ENCODE measurements at places on chromosomes 3 and 15. TPM values are rescaled to one million over a fixed set of nuclear protein-coding genes. Genes with fewer than 3 reads are reported as not detected.

GRCh38 chr15:59553879-59554735 is 57.5 kb upstream of the GCNT3 start:
- DNase-seq: no peak

DNA sequence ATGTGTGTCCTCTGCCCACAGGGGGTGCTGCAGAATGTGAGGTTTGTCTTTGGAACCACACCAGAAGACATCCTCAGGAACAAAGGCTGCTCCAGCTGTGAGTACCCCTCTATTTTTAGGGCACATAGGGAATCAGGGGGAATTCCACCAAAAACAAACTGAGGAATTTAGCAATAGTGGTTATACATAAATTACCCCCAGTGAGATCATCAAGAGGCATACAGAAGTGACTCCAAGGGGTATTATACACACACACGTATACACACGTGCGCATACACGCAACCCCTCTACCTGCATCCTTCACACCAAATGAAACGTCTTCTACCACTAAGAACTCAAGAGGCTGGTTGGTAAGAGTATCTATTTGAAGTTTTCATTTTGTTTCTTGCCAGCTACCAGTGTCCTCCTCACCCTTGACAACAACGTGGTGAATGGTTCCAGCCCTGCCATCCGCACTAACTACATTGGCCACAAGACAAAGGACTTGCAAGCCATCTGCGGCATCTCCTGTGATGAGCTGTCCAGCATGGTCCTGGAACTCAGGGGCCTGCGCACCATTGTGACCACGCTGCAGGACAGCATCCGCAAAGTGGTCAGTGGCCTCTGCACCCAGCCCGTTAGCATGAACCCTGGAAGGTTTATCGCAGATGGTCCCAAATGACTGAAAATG is 2.9 kb downstream of the THBS1 start:
- DNase-seq: no peak

- DNase-seq: no peak
Observed at GRCh38 chr3:15694628-15695027, 93.1 kb downstream of the BTD start.

GRCh38 chr3:160828880-160829279 is 72.8 kb downstream of the PPM1L start:
- DNase-seq: no peak

DNA sequence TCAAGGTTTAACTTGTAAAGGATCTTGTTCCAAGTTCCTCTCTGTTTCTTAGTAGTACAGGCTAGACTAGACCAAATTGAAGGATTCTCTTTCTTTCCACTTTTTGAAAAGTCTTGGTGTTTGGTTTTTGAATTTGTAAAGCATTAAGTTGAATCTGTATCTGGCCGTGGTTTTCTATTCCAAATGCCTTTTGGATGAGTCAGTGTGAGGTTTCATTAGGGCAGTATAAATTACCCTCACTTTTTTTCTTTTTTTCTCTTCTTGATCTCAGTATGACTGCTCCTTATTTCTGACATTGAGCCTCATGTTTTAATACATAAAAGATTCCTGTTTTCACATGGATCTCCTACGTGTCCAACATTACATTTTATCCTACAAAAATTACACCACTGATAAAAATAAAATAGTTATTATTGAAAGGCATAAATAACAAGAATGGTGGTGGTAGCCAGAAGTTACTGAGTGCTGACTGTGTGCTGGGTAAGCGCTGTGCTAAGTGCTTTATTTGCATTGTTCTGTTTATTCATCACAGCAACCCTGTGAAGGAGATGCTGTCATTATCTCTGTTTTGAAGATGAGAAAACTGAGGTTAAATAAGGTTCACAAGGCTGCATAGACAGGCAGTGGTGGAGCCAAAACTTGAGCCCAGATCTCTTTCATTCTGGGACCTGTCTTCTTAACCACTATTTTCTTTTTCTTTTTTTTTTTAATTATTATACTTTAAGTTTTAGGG is 48.3 kb downstream of the MITF start:
- no peak for DNase-seq

DNA sequence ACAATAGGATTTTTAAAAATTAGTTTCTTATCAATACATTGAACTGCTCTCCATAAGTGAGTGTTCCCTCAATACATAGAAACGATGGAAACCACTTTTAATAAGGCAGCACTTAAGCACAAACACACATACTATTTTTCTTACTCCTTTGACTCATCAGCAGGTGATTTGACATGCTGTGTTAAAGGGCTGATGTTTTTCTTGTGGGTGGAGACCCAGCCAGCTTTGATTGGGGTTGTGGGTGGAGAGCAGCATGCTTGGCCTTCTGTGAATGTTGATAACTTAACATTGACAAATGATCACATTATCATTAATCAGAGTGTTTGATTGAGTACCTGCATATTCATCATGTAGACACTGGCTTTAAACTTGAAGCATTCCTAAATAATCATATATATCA is 223.0 kb upstream of the DPH6 start:
- no peak for DNase-seq

GRCh38 chr3:194407423-194407822 is 8.4 kb upstream of the GP5 start:
- no peak for DNase-seq

GRCh38 chr3:116417151-116417550 is 28.1 kb downstream of the LSAMP start:
- no peak for DNase-seq

GRCh38 chr15:58182460-58183163 is 44.4 kb downstream of the AQP9 start:
- DNase-seq: peak; percentile 49

- no peak for DNase-seq
Observed at GRCh38 chr15:70156671-70157271, 59.1 kb upstream of the TLE3 start.

- DNase-seq: no peak
Observed at GRCh38 chr3:177647876-177648275, 450.6 kb upstream of the TBL1XR1 start.

The C3orf49 gene
- 0.33 TPM for polyA plus RNA-seq

The FSIP1 gene
- polyA plus RNA-seq: 0.31 TPM

The CSPG4 gene
- polyA plus RNA-seq: 44.2 TPM

The FAM227B gene
- 15.8 TPM for polyA plus RNA-seq

The RBM6 gene
- 76.8 TPM for polyA plus RNA-seq

The CCR8 gene
- polyA plus RNA-seq: not detected

The RAP2B gene
- polyA plus RNA-seq: 5.6 TPM

The ATP10A gene
- polyA plus RNA-seq: 3.0 TPM

The SPESP1 gene
- 2.2 TPM for polyA plus RNA-seq

Measured in muscle of arm (tissue), 14 donors.